ENCODE measurements at places on chromosomes 3 and 15.

- DNase-seq: no peak
Observed at GRCh38 chr3:123841476-123842238, 42.5 kb downstream of the MYLK start.

- DNase-seq: no peak
Observed at GRCh38 chr3:82038556-82038955, 277.1 kb upstream of the GBE1 start.

GRCh38 chr3:157305392-157305791 is 131.3 kb upstream of the PTX3 start:
- DNase-seq: no peak

DNA sequence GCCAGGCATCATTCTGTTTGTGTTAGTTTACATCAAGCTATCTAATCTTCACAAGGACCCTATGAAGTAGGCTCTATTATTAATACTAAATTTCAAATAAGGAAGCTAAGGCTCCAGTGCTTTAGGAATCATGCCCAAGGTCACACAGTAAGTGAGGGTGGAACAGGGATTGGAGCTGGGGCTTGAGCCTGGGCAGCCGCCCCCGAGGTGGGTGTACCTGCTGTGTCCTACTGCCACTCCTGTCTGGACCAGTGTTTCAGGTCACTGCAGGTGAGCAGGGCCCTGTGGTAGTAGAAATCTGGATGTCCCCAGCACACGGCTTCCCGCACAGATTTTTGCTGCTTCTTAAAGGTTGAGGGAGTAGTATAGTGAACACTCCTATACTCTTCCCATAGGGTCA is 6.5 kb downstream of the KLF13 start:
- DNase-seq: no peak

- no peak for DNase-seq
Observed at GRCh38 chr3:170055209-170055608, 17.4 kb downstream of the GPR160 start.

DNA sequence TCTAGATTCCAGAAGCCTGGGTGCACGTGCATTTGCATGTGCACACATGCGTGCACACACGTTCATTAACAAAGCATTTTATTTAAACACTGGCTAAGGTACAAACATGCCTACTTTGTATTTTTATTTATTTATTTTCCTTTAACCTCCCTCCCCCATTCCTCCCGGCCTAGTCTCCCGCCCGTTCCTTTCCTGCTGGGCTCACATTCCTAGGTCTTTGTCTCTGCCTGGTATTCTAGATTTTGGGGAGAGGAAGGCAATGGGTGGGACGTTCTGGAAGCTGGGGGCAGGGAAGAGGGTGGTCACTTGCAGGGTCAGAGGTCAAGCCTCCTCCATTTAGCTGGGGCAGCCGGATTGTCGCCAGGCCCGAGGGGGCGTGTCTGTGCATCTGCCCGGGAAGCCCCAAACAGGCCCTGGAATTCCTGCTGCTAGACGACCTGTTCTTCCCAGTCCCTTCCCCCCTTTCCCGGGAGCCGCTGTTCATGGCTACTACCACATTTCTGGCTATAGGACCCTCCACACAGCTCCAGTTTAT is 51.8 kb downstream of the TRIM71 start:
- no peak for DNase-seq

DNA sequence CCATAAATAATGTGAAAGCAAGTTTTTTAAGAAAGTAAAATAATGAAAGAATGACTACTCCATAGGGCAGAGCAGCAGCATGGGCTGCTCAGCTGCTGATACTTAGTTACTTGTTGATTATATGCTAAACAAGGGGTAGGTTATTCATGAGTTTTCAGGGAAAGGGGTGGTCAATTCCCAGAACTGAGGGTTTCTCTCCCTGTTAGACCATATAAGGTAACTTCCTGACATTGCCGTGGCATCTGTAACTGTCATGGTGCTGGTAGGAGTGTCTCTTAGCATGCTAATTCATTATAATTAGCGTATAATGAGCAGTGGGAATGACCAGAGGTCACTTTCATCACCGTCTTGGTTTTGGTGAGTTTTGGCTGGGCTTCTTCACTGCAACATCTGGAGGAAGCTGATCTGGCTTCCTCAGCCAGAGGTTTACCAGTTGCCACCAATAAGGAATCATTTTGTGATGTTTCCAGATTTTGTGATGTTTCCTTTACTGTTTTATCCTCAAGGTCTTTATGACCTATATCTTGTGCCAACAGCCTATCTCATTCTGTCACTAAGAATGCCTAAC is 121.8 kb upstream of the CHL1 start:
- no peak for DNase-seq

GRCh38 chr3:52297242-52298148 is 9.9 kb downstream of the GLYCTK start:
- no peak for DNase-seq

- no peak for DNase-seq
Observed at GRCh38 chr3:128062033-128062745, 10.0 kb downstream of the SEC61A1 start.

All from activated naive CD4-positive, alpha-beta T cell (primary cell).